ENCODE measurements at places on chromosomes 16 and 17. TPM values are rescaled to one million over a fixed set of nuclear protein-coding genes. Genes with fewer than 3 reads are reported as not detected.
A peak's percentile ranks its signal among the peaks of the same experiment; 100 is the strongest.

DNA sequence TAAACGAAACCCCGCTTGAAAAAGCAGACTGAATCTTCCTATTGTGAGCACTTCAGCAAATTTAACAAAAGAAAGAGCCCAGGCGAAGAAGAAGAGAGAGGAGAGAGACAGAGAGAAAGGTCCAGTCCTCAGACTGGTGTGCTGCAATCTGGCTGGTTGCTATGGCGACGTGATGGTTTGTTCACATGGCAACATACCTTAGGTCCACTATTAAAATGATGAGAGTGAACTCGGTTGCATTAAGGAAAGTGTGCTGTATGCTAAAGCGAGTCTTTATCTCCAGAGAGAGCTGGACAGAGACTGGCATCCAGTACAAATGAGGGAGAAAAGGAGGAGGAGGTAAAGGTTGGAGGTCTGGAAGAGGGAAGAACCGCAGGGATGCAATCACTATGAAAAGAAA, 271.8 kb upstream of the ZFHX3 start:
- H3K4me1 ChIP-seq = no peaks in the 10 kb centered on the region
- H3K4me3 ChIP-seq = no peak overlapping the region
- no peaks in the 10 kb centered on the region for H3K36me3 ChIP-seq

GRCh38 chr17:68381076-68381900, 76.0 kb downstream of the WIPI1 start:
- no peak overlapping the region for H3K4me3 ChIP-seq
- peaks cover 17% of the 10 kb centered on the region for H3K4me1 ChIP-seq
- H3K27me3 ChIP-seq = no peaks in the 10 kb centered on the region
- no peaks in the 10 kb centered on the region for H3K36me3 ChIP-seq
- peak; percentile 44 for DNase-seq
- H3K27ac ChIP-seq = peak overlapping the region; percentile 17

DNA sequence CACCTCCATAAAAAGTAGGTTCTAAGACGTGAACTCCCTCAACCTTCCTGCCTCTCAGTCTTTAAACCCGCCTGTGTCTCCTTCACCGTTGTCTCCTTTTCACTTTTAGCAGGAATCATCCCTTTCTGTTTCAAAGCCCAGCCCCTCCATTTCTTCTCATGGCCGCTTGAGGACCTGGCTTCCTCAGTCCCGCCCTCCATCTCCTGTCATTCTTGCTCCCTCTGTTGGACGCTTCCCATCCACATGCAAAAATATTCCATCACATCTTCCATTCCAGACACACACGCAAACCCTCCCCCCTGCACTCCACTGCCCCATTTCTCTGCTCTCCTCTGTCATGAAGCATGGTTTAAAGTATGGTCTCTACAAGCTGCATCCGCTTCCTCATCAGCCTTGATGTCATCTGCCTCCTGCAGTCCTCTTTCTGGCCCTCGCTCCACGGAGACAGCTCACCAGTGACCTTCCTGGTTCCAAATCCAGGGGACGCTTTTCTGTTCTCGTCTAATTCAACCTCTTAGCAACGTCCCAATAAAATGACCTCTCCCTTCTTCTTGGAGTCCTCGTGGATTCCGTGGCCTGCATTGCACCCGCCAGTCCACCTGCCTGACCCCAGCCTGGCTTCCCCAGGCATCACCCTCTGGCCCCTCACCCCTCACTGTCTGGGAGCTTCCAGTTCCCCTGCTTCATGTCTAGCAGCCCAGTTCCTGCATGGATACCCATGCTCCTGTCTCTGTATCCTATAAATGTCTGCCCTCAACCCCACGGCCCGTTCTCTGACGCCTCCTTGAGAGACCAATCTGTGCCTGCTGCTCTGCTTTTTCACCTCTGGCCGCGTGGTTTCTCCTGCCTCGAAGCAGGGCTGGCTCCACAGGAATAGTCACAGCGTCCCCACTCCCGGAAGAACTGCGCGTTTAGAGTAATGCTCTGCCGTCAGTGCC, 26.2 kb downstream of the ANKRD40 start:
- H3K4me3 ChIP-seq = no peak overlapping the region
- peaks cover 9% of the 10 kb centered on the region for H3K27me3 ChIP-seq
- H3K27ac ChIP-seq = no peak overlapping the region
- peaks cover 4% of the 10 kb centered on the region for H3K4me1 ChIP-seq

GRCh38 chr17:9612006-9612405, 33.3 kb upstream of the USP43 start:
- H3K36me3 ChIP-seq = no peaks in the 10 kb centered on the region
- no peak for DNase-seq

DNA sequence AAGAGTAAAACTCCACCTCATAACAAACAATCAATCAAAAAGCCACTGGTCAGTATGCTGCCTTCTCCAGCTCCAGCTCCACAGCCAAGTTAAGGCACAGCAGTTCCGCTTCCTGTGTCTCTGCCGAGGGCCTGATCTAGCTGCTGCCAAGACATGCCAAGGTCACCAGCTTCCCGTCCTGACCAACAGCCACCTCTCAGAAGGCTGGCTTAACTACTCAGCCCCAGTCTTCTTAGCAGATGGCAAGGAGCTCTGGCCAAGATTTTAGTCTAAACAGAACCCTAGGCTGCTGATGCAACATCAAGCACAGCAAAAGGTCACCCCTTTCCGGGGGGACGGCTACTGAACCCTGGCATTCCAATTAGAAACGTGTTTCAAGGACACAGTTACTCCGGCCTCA, 17.7 kb upstream of the MNT start:
- H3K4me1 ChIP-seq = peaks cover 4% of the 10 kb centered on the region
- peaks cover 17% of the 10 kb centered on the region for H3K36me3 ChIP-seq

GRCh38 chr17:61306003-61306402, 93.6 kb upstream of the TBX2 start:
- DNase-seq = no peak
- H3K36me3 ChIP-seq = no peaks in the 10 kb centered on the region
- no peak overlapping the region for H3K4me3 ChIP-seq
- H3K27ac ChIP-seq = no peak overlapping the region
- H3K4me1 ChIP-seq = no peaks in the 10 kb centered on the region

GRCh38 chr16:23729503-23730424, 16.7 kb upstream of the ERN2 start:
- H3K4me3 ChIP-seq = no peak overlapping the region
- no peak for DNase-seq
- H3K27me3 ChIP-seq = peaks cover 11% of the 10 kb centered on the region
- peaks cover 8% of the 10 kb centered on the region for H3K4me1 ChIP-seq

DNA sequence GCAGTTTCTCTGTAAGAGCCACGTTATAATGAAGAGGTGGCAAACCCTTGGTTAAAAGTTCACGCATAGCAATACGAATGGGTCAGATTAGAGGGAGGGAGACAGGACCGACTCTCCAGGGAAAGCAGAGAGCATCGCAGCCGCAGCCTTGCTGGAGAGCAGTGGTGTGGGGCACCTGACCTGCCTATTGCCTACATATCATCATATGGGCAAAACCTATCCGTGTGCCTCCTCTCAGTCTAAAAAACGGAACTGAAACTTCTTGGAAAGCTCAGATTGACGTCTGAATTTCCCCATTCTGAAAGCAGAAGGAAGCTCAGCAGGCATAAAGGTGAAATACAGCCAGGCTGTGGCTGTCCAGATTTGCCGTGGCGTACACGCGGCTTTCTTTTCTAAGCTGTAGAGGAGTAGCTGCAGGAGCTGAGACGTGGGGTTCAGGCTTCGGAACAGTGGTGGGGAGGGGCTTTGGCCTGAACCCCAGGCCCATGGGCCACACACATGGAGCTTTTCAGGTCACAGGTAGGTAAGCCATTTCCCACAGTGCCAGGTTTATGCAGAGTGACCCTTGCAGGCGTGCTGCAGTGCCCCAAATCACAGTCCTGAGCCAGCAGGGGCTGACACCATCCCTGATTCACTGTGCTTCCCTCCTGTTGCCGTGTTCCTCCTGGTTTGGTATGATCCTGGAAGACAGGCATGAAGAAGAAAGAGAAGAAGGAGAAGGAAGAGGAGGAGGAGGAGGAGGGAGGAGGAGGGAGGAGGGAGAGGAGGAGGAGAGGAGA, 41.6 kb upstream of the TNRC6C start:
- H3K4me3 ChIP-seq = no peak overlapping the region
- no peak overlapping the region for H3K27ac ChIP-seq
- no peaks in the 10 kb centered on the region for H3K36me3 ChIP-seq
- H3K27me3 ChIP-seq = peaks cover 37% of the 10 kb centered on the region
- no peak for DNase-seq

- no peaks in the 10 kb centered on the region for H3K4me1 ChIP-seq
- no peak overlapping the region for H3K27ac ChIP-seq
- peaks cover 8% of the 10 kb centered on the region for H3K36me3 ChIP-seq
- DNase-seq = no peak
- no peak overlapping the region for H3K4me3 ChIP-seq
Observed at GRCh38 chr16:53323924-53324323, 110.3 kb upstream of the RBL2 start.

DNA sequence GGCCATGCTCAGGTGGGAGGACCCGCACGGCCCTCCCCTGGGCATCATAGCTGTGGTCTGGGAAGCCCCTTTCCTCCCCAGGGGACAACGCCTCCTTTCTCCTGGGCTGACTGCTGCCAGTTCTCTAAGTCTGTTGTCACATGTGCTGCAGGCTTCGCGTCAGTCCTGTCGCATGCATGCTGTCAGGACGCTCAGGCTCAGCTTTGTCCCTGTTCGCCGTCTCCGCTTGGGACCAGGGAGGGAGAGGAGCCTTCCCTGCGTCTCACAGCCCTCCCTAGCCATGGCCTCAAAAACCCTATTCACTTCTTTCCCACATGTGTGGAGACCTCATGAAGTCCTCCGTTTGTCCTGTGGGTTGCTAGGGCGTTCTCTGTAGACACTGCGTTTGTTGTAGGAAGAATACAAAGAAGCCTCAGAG, 21.4 kb downstream of the LDHD start:
- peaks cover 56% of the 10 kb centered on the region for H3K4me1 ChIP-seq
- H3K27ac ChIP-seq = no peak overlapping the region
- H3K4me3 ChIP-seq = no peak overlapping the region
- peaks cover 3% of the 10 kb centered on the region for H3K36me3 ChIP-seq
- no peaks in the 10 kb centered on the region for H3K27me3 ChIP-seq
- no peak for DNase-seq

GRCh38 chr16:46885960-46886763, 2.0 kb downstream of the GPT2 start:
- peaks cover 15% of the 10 kb centered on the region for H3K27me3 ChIP-seq
- peak overlapping the region; percentile 80 for H3K4me3 ChIP-seq
- peaks cover 10% of the 10 kb centered on the region for H3K4me1 ChIP-seq
- peaks cover 5% of the 10 kb centered on the region for H3K36me3 ChIP-seq

GRCh38 chr17:13378361-13378760, 223.4 kb downstream of the HS3ST3A1 start:
- no peak for DNase-seq
- no peaks in the 10 kb centered on the region for H3K36me3 ChIP-seq
- H3K4me1 ChIP-seq = no peaks in the 10 kb centered on the region
- no peak overlapping the region for H3K27ac ChIP-seq
- no peak overlapping the region for H3K4me3 ChIP-seq

GRCh38 chr17:2034806-2035540, 5.0 kb downstream of the DPH1 start:
- no peak overlapping the region for H3K4me3 ChIP-seq
- peaks cover 13% of the 10 kb centered on the region for H3K36me3 ChIP-seq
- H3K4me1 ChIP-seq = peaks cover 18% of the 10 kb centered on the region
- H3K27ac ChIP-seq = no peak overlapping the region
- no peaks in the 10 kb centered on the region for H3K27me3 ChIP-seq
- no peak for DNase-seq

GRCh38 chr17:45279898-45280297, 18.0 kb upstream of the SPATA32 start:
- H3K4me3 ChIP-seq = no peak overlapping the region
- no peaks in the 10 kb centered on the region for H3K27me3 ChIP-seq
- H3K27ac ChIP-seq = peak overlapping the region; percentile 53

DNA sequence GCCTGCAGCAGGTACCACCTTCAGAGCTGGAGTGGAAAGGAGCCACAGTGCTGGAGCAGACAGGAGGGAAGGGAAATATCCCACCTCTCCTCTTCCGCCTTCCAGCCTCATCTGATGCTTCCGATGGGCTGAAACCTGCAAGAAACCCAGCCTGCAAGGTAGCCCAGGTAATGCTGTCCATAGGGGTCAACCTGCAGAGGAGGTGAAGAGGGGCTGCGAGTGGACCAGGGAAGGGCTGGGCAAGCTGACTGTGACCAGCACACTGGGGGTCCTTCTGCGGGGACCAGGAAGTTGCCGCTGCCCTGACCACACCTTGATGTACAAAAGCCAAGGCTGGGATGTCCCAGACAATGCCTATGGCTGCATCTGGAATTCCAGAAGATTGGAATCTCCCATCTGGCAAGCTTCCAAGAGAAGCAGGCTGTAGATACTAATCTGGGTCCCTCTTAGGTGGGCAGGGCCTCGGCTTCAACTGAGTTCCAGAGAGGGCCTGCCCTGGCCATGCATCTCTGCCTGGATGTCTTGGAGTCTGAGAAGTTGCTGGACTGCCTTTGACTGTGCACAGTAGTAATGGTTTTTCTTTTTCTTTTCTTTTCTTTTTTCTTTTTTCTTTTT, 5.8 kb downstream of the FOXL1 start:
- no peak overlapping the region for H3K27ac ChIP-seq
- H3K4me3 ChIP-seq = no peak overlapping the region
- H3K27me3 ChIP-seq = peaks cover 27% of the 10 kb centered on the region
- H3K36me3 ChIP-seq = no peaks in the 10 kb centered on the region
- no peaks in the 10 kb centered on the region for H3K4me1 ChIP-seq

GRCh38 chr17:74769856-74770497, 6.2 kb downstream of the NAT9 start:
- H3K4me3 ChIP-seq = no peak overlapping the region
- no peaks in the 10 kb centered on the region for H3K27me3 ChIP-seq
- no peak for DNase-seq
- H3K27ac ChIP-seq = peak overlapping the region; percentile 60

- no peaks in the 10 kb centered on the region for H3K36me3 ChIP-seq
- H3K27ac ChIP-seq = no peak overlapping the region
Observed at GRCh38 chr17:7367083-7367482, 12.1 kb downstream of the TMEM95 start.

DNA sequence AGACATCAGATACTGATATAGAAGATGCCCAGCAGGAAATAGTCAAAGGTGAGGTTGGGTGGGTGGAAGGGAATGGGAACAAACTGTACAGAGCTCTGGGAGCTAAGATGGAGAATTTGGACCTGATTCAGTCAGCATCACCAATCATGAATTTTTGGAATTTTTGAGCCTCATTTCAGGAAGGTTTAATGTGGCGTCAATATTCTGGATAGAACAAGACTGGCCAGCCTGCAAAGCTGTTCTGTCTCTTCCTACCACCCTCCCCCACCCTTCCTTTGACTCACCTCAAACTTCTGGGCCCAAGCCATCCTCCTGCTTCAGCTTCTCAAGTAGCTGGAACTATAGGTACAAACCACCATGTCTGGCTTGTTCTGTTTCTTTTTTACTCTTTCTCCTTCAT, 32.6 kb downstream of the CTCF start:
- no peak overlapping the region for H3K4me3 ChIP-seq
- no peaks in the 10 kb centered on the region for H3K27me3 ChIP-seq
- peaks cover 36% of the 10 kb centered on the region for H3K4me1 ChIP-seq

- H3K27me3 ChIP-seq = no peaks in the 10 kb centered on the region
- peaks cover 31% of the 10 kb centered on the region for H3K4me1 ChIP-seq
- peak; percentile 86 for DNase-seq
- no peaks in the 10 kb centered on the region for H3K36me3 ChIP-seq
Observed at GRCh38 chr17:39239640-39240314, 14.0 kb upstream of the STAC2 start.

The C17orf113 gene
- 0.32 TPM for total RNA-seq

The RPS6KB1 gene
- total RNA-seq = 52.6 TPM

The HOXB1 gene
- not detected for total RNA-seq

The DNAH2 gene
- not detected for total RNA-seq

The CSH1 gene
- total RNA-seq = not detected

The TUBB3 gene
- 0.43 TPM for total RNA-seq

The RNU2-1 gene
- 2,288 TPM for total RNA-seq

The KRT14 gene
- not detected for total RNA-seq
